ENCODE measurements at places on chromosomes 16 and 17.

- DNase-seq: no peak
Measured at GRCh38 chr17:63991611-63992010, 6.5 kb upstream of the PRR29 start.

DNA sequence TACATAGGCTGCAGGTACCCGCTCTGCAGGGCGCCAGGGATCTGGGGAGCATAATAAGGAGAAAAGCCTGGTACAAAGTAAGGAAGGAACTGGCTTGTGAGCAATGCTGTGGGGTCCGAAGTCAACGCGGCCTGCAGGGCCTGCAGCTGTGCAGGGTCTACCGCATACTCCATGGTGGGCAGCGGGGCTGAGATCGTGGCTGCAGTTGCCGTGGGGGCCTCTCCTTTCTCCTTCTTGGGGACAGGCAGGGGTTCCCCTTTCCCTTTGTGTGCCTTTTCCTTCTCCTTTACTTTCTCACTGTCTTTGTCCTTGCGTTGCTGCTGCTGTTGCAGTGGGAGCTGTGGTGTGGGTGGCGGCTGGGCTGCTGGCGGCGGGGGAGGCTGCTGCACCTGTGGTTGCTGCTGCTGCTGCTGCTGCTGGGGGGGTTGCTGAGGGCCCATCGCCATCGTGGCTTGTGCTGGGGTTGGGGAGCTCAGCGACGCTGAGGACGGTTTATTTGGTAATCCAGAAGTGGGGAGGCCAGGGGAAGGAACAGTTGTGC is 259.6 kb downstream of the ZFHX3 start:
- no peak for DNase-seq

GRCh38 chr17:68437979-68438822 is 19.1 kb downstream of the WIPI1 start:
- DNase-seq: peak; percentile 79

GRCh38 chr17:47997586-47997985 is 26.7 kb downstream of the CDK5RAP3 start:
- DNase-seq: no peak

DNA sequence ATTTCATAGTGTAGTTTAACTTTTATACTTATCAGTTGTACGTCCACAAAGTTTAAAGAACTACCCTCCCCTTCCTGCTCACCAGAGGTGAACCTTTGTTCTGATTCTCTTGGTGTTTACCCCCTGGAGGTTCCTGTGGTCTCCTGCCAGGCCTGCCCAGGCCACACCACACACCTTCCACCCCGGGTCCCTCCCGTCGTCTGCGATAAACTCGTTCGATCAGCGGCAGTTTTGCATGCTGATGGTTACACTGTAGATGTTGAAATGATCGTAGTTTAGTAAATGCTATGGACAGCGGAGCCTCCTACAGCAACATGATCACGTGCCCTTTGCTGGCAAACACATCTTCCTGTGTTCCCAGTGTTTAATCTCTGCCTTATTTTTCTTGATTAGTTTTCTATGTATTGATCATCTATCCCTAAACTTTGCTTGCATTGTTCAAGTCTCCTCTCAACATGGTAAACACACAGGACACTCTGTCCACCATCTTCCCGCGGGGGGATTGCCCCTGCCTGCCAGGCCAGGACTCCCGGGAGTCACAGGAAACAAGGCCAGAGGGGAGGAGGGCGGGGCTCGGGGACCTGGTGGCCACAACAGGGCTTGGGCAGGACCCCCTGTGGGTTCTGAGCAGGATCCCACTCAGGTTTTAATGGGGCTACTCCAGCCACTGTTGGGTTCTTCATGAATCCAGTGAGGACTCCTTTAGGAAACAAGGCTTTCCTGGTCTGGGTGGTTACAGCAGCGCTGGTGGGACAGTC is 2.8 kb upstream of the ACSF3 start:
- no peak for DNase-seq

DNA sequence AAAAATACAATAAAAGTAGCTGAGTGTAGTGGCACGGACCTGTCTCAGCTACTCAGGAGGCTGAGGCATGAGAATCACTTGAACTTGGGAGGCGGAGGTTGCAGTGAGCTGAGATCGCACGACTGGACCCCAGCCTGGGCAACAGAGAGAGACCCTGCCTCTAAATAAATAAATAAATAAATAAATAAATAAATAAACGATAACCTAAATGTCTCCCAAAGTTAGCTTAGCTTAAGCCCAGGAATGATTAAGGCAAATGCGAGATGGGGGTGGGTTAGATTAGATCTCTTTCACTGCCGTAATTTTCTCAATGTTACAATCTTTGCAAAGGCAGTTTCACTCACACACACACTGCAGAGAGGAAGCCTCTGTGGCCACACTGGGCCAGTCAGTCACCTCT is 46.7 kb downstream of the WSB1 start:
- no peak for DNase-seq

DNA sequence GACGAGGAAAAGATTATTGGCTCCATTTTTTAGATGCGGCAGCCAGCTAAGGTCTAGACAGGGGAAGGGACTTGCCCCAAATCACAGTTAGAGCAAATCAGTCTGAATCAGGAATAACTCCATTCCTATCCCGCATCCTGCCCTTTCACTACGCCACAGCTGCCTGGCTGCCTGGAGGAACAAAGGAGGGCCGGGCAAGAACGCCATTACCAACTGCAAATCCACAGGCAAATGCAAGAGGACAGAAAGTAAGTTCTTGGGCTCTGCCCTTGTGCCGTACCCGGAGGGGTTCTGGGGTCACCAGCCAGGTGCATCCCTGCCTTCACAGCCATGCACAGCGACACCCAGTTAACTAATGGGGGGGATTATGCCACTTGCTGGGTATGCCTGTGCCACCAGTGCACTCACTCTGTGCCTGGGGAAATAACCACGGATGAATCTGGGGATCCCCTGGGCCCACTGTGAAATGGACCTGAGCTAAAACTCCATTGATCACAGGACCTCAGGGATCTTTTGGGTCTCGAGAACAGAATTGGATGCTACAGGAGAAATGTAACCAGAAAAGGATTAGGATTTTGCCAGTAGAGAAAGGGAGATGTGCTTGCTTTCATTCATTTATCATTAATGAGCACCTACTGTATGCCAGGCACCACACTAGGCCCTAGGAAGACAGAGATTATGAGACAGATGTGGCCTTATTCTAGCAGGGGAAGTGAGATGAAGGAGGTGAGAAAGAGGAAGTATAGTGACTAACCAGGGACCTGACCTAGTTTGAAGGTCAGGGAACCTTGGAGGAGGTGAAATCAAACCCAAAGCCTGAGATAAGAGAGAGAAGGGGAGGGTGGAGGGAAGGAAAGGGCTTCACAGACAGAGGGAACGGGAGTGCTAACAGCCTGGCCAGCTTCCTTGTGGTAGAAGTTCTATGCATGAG is 17.7 kb downstream of the BCL7C start:
- DNase-seq: no peak

GRCh38 chr16:89322321-89323119 is 105.0 kb downstream of the ZNF778 start:
- peak; percentile 68 for DNase-seq

- no peak for DNase-seq
Measured at GRCh38 chr17:17462048-17462824, 14.6 kb upstream of the MED9 start.

- no peak for DNase-seq
Measured at GRCh38 chr17:51734462-51734861, 424.1 kb downstream of the CA10 start.

DNA sequence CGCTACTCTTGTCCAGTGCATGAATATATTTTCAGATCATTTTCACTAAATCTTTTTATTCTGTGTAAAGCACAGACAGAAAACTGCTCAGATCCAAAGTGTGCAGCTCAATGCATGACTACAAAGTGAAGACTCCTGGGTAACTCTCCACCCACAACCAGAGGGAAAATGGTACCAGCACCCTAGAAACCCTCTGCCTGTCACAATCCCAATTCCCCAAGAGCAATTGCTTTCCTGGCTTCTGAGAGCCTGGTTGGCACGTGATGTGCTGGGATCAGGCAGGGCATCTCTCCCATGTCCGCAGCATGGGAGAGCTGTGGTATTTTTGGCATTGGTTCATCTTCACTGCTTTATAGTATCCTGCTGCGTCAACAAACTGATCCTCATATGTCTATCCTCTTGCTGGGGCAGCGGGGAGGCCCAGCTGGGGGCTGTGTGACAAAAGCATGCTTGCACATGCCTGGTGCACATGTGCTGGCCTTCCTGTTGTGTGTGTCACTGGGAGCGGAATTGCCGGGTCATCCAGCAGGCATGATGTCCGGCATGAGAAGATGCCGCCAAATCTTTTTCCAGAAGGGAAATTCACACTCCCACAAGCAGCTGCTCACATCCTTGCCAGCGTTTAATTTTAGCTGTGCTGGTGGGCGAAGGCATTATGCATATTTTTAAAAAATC is 278.9 kb upstream of the FOXF1 start:
- DNase-seq: no peak

DNA sequence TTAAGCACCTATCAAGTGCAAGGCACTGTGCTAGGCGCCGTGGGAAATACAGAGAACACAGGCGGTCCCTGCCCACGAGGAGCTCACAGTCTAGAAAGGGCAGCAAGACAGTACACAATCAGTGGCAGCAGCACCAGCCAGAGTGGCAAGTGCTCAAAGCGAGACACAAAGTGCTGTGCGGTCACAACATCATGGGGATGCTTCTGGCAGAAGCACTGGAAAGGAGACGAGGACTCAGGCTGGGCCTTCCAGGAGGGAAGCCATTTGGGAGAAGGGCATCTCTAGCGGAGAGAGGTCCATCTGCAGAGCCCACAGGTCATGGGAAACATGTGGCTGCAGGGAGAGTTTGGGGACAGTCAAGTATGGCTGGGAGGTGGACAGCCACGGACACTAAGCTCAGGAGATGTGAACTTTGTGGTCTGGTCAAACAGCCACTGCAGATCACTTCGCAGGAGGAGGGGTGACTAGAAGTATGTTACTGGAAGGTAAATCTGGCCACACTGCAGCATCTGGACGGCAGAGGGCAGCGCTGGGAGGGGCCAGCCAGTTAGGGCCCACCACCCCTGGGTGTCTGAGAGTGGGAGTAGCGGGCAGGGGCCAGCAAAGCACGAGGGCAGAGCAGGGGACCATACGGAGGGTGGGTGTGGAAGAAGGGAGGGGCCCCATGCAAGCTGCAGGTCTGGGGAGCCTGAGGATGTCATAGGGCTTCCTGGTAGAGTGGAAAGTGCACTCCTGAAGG is 71.1 kb downstream of the N4BP1 start:
- no peak for DNase-seq

GRCh38 chr17:48615963-48616716 is 1.0 kb upstream of the HOXB8 start:
- DNase-seq: no peak

DNA sequence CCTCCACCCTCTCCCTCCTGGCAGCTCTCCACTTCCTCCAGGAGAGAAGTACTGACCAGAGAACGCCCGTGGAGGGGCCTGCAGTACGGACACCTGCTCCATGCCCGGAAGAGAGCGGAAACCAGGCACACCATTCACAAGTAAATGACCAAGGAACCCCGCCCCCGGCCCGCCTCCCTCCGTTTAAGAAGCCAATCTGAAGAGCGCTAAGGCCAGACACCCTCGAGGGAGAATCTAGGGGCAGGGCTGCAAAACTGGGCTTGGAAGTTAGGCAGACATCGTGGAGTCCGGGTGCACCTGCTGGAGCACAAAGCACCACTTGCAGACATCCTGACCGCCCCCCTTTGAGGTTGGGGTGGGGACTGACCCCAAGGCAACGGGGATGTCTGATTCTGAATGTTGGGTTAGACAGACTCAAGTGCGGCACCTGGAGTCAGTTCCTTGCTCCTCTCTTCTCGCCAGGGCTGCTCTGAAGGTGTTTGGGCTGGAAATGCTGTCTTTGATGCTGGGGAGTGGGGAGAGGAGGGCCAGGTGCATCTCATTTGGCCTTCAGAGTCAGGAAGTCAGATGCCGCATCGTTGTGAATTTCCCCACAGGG is 964 bp upstream of the FAAP100 start:
- DNase-seq: peak; percentile 81

GRCh38 chr16:6193718-6194117 is 1096.1 kb upstream of the EEF2KMT start:
- no peak for DNase-seq

GRCh38 chr17:41972571-41973407 is 6.2 kb downstream of the CNP start:
- no peak for DNase-seq

DNA sequence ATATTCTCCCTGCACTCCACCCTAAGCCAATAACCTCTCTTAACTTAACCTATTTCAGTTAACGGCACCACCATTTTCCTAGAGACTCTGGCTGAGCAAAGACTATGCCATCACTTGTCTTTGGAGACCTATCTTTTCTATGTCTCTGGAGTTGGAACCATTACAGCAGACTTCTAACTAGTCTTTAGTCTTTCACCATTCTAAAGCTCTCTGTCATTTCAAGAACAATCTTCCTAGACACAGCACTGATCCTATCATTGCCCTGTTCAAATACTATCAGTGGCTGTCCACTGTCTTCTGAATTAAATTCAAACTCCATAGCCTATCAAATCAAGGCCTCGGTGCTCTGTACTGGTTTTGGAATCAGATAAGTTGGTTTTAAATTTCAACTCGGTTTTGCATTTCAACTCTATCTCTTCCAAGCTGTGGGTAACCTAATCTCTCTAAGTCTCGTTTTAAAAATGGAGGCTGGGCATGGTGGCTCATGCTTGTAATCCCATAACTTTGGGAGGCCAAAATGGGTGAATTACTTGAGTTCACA is 31.9 kb downstream of the RNF43 start:
- no peak for DNase-seq

- DNase-seq: peak; percentile 82
Measured at GRCh38 chr17:68771867-68772515, 170.8 kb upstream of the FAM20A start.

DNA sequence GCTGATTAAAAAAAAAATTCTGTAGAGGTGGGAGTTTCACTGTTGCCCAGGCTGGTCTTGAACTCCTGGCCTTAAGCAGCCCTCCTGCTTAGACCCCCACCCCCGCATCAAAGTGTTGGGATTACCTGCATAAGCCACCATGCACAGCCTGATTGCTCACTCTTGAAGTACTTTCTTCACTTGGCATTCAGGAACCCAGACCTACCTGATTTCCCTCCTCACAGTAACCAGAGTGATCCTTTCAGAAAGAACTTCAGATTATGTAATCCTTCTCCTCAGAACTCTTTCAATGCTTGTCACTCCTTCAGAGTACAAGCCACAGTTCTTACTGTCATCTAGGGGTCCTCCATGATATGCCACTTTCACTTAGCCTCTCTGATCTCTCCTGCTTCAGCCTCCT is 1.4 kb downstream of the EFCAB13 start:
- DNase-seq: no peak

DNA sequence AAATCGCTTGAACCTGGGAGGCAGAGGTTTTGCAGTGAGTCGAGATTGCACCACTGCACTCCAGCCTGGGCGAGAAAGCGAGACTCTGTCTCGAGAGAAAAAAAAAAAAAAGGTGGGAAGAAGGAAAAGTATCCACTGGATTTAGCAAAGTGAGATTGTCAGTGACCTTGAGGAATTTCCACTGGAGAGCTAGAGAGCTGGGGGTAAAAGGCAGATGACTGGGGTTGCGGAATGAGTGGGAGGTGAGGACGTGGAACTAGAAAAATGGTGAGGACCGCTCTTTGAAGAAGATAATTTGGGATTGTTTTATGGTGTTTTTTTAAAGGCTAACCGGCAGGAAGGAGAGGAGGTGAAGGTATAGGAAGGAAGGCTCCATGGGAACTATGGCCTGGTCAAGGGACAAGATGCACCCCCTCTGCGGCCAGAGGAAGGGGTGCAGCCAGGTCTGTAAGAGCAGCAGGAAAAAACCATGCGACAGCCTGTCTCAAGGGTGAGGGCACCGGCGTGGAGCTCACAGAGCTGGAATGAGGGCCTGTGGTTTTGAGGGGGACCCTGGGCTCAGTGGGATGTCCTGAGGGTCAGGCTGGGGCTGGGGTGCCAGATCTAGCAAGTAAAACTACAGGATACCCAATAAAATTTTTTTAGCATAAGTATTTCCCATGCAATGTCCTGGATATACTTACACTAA is 694 bp upstream of the MLST8 start:
- no peak for DNase-seq

Measured in endothelial cell of umbilical vein (primary cell).